Right lobe of liver (tissue), 6 donors: ENCODE measurements at places on chromosomes 7 and 10. TPM values are rescaled to one million over a fixed set of nuclear protein-coding genes. Genes with fewer than 3 reads are reported as not detected.

MRPS17 gene
- total RNA-seq: 8.1 TPM

LRRC17 gene
- 1.7 TPM for total RNA-seq

ZCCHC24 gene
- 23.8 TPM for total RNA-seq

EIF5AL1 gene
- total RNA-seq: 0.54 TPM

TRPV5 gene
- not detected for total RNA-seq

CPXM2 gene
- 2.6 TPM for total RNA-seq
